ENCODE measurements at places on chromosomes 3 and 15.
A peak's percentile ranks its signal among the peaks of the same experiment; 100 is the strongest.

- DNase-seq = no peak
These were observed 276.3 kb downstream of the ERC2 start for GRCh38 chr3:56192001-56192400.

- no peak for DNase-seq
These were observed 95.8 kb downstream of the MESD start for GRCh38 chr15:80893777-80894176.

GRCh38 chr3:181288145-181288544, 298.6 kb upstream of the DNAJC19 start:
- DNase-seq = no peak

GRCh38 chr3:65871305-65872141, 167.2 kb downstream of the MAGI1 start:
- DNase-seq = peak; percentile 32

GRCh38 chr3:195173657-195174056, 97.3 kb downstream of the XXYLT1 start:
- no peak for DNase-seq

- DNase-seq = no peak
These were observed 899.8 kb downstream of the MCTP2 start for GRCh38 chr15:95131131-95131556.

DNA sequence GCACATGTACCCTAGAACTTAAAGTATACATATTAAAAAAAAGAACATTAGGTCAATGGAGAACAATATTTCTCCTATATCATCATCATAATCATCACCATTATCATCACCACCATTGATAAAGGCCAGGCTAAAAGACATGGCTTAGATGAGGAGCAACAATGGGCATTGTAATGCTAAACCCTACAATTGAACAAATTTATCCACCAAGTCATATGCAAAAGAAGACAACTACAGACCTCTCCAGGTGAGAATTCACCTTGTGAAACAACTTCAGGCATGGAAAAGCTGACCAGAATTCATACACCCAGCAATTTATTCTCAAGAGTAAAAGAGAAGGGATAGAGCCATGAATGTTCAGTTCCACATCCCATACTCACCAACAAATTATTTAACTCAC, 46.3 kb upstream of the BBX start:
- DNase-seq = no peak

DNA sequence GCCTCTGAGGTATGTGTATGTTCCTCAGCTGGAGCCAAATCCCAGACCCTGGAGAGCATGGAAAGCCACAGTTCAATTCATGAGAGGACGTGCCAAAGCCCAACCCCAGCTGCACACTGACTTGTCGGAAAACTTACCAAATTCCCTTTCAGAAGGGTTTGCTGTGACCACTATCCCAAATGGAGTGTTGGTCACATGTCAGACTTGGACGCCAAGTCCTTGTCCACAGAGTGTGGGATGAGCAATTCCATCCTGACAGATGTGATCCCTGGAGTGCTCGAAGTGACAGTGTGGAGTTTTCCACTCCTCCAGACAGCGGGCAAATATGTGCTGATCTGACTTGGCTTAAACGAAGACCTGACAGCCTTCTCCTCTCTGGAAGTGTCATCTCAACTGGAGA, 71.2 kb downstream of the RORA start:
- no peak for DNase-seq

DNA sequence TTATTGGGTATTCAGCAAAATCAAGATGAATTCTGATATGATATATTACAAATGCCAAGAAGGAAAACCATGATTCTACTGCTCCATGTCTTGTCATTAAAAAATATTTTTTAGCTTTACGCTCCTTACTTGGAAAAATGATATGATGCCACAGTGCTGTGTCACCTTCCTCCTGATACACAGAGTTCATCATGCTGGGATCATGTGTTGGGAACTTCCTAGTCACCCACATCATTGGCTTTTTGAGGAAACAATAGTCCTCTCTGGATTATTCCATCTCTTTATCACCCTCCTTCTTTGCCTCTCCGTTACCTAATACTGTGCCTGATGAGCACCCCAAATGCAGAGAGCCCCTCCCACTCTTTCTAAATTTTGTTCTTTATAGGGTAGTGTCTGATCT, 94.3 kb upstream of the PFN2 start:
- DNase-seq = no peak

DNA sequence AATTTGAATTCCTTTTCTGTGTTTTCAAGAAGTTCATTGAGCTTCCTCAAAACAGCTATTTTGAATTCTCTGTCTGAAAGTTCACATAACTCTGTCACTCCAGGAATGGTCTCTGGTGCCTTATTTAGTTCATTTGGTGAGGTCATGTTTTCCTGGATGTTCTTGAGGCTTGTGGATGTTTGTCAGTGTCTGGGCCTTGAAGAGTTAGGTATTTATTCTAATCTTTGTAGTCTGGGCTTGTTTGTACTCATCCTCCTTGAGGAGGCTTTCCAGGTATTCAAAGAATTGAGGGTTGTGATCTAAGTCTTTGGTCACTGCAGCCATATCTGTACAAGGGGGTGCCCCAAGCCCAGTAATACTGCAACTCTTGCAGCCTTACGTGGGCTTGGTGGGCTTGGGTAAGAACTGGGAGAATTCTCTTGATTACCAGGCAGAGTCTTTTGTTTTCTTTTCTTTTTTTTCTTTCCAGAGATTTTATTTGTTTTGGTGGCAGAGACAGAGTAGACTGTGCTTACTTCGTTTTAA, 19.3 kb upstream of the CCNDBP1 start:
- DNase-seq = no peak

DNA sequence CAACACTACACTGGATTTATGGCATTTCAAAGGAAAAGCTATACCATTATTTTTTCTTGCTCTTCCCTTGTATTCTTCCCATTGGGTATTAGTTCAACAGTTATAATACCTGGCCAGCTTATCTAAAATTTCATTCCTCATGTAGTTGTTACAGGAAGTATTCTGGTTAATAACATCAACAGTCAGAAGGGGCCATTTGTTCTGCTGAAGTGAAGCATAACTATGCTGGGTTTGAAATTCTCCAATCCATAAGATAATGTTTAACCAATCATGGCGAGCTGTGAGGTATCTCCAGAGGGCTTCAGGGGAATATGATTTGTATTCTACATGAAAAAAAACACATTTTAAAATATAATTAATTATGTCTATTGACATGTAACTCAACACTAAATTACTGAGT, 43.4 kb downstream of the SPG11 start:
- DNase-seq = no peak

- DNase-seq = no peak
These were observed 87.4 kb downstream of the SEMA6D start for GRCh38 chr15:47804733-47805132.

- no peak for DNase-seq
These were observed 31.4 kb upstream of the CACNA2D2 start for GRCh38 chr3:50534681-50535330.

GRCh38 chr3:54641226-54642014, 286.4 kb downstream of the LRTM1 start:
- no peak for DNase-seq
